ENCODE measurements at places on chromosomes 13 and 19. TPM values are rescaled to one million over a fixed set of nuclear protein-coding genes. Genes with fewer than 3 reads are reported as not detected.

The SIGLEC11 gene
- total RNA-seq, result not detected

The LPAR6 gene
- 2.7 TPM for total RNA-seq

The PDX1 gene
- not detected for total RNA-seq

The PLPP2 gene
- total RNA-seq, result 18.6 TPM

The S1PR2 gene
- 14.1 TPM for total RNA-seq
